ENCODE measurements at places on chromosomes 6 and 20.

DNA sequence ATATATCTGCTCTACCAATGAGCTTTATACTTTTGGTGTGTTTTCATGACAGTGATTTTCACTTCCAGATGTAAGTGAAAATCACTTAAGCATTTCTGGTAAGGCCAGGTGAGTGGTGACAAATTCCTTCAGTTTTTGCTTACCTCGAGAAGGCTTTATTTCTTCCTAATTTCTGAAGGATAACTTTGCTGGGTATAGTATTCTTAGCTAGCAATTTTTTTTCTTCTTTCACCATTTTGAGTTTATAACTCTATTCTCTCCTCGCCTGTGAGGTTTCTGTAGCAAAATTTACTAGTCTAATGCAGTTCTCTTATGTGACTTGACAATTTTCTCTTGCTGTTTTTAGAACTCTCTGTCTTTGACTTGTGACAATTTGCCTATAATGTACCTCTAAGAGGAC, 7.1 kb downstream of the FHL5 start:
- no peak for DNase-seq

DNA sequence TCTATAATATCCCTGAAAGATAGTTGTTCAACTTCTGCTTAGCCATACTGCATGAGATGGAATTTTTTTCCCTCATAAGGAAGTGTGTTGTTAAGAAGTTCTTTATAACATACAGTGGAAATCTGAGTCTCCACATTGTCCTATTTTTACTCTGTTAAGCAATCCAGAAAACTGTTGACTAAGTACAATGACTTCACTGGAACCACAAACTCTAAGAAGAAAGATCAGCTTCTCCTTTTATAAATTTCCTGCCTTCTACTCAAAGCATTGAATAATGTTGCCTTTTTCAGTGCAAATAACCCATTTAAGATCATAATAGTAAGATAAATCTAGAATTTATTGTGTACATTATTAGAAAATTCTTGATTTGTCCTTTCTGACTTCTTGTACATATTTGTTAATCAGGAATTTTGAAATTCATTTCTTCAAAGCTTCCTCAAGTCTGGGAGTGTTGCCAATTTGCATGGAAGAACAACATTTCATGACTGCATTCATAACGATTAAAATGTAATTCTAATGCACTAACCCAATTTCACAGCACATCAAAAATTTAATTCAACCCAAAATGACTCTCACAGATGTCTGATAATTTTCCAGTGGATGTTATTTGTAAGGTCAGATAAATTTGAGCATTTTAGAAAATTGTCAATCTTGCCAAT, 45.6 kb upstream of the ANKEF1 start:
- DNase-seq, result no peak

DNA sequence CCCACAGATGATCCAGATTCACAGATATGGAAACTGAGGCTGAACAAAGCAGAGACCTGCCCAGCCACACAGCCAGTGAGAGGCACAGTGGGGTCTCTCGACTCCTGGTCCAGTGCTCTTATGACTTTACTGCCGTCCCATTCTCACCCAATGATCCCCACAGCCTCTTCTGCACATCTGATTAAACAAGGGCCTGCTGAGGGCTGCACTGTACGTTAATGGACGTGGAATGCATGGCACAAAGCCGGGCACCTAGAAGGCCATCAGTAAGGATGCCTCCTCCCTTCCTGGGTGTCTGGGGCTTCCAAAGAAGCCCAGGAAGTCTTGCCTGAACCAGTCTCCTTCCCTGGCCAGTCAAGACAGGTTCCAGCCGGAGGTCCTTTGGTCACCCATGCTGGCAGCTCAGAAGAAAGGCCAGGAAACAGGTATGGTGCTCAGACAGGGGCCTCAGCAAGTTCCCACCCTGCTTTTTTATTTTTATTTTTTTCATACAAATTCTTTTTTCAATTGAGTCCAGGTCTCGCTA, 3.8 kb downstream of the TFEB start:
- no peak for DNase-seq

GRCh38 chr6:98977671-98978292, 30.0 kb upstream of the FBXL4 start:
- DNase-seq, result no peak

DNA sequence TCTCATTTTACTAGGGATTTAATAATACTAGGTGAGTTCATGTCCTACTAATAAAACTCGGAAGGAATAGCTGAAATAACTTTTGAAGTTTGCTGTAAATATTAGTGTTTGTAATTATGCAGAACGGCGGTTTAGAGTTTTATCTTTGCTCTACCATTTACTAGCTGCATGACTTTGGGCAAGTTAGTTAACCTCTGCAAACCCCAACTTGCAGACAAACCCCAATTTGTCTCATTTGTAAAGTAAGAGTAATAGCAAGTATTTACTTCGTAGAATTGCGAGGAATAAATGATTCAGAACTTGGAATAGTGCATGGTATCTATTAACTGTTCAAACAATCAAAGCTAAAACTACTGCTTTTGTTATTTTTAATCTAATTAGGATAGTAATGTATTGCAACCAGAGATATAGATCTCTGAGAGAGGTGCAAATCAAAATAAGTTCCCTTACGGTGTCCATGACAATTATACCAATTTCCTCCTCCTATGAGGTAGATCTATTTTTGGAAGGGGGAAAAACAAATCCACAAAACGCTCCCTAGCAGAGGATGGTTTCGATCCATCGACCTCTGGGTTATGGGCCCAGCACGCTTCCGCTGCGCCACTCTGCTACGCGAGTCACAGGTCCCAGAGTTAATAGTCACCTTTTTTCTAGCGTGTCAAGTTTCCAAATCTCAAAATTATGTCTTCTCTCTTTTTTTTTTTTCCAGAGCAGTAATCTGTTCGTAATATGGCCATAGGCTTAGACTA, 35.1 kb upstream of the BTN3A2 start:
- peak; percentile 64 for DNase-seq

- DNase-seq, result no peak
These were observed 12.6 kb downstream of the RNF217 start for GRCh38 chr6:124974771-124975377.

DNA sequence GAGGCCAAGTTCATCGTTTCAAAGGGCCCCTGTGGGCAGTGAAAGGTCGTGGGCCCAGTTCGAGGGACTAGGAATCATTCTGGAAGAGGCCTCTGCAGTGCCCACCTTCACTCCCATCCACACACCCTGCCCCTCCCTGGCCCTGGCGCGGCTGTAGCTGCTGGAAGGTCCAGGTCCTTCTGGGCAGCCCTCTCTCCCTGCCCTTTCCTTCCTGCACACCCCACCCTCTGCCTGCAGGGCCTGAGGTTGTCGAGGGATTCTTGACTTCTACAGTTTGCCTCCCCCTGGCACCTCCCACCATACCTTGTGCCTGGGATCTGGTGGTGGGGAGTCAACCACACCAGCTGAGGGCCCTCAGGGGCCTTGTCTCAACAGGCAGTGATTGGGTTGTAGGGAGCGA, 4.5 kb upstream of the MYT1 start:
- DNase-seq, result no peak

DNA sequence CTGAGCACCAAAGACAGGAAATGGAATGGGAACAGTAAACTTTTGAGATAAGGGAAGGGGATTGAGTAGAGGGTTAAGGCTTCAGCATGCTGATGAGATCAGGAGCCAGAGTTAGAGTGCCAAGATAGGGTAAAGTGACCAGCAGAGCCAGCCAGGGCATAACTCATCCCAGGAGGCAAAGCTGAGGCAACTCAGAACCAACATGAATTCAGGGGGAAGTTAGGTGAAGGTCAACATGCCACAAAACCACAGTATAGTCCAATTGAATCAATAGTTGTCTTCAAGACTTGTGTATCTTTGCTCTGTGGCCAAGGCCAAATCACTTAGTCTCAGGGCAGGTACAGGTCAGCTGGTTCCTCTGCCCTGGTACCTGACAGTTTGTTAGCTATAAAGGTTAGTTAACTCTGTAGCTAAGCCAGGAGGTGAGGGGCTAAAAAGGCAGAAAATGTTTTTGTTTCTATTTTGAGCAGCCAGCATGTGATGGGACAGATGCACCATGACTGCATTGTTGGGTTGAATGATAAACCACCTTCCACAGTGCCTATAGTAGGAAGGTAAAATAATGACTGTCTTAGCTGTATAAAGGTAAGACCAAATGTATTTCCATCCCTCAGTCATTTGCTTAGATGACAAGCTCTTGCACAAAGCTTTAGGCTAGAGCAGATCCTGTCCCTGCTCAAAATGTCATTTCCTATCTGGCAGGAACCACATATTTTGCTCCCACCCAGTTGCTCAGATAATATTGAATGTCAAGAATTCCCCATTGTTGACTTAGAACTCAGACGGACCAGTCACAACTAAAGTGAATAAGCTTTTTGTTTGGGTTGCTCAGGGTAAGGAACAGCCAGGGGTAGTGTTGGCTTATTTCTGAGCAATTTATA, 15.8 kb downstream of the RNF8 start:
- no peak for DNase-seq

DNA sequence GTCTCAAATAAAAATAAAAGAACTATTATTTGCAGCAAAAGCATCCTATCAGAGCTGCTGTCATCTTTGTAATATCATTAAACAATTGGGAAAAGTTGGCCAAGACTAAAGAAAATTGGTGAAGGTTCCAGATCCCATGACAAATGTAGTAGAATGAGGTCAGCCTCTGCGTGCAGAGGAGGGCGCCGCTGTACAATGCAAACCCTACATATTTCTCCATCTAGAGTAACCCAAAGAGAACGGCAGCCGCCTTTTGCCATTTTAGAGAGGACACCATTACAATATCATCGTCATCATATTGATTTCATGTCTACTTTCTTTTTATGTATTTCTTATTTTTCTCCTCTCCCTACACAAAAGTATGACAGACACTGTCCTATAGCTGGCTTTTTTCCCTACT, 59.5 kb downstream of the ZMYND8 start:
- no peak for DNase-seq

DNA sequence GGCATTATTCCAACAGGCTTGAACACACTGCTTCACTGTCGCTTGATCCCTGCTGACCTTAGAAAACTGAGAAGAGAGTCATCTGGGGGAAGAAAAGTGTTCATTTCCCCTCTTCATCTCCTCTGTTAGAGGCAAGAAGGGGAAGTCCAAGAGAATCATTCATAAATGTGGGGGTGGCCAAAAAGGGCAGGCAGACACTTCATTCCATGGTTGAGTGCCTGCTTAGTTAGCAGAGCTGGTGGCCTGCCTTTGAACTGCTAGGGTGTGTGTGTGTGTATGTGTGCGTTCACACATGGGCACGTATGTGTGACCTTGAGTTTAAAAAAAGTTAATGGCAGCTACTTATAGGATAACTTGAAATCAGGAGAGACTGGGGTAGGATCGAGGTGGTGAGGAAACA, 39.4 kb upstream of the RFPL4B start:
- DNase-seq, result no peak

GRCh38 chr6:133447924-133448323, 206.8 kb downstream of the EYA4 start:
- DNase-seq, result no peak

- peak; percentile 66 for DNase-seq
These were observed 36.8 kb downstream of the YTHDF1 start for GRCh38 chr20:63178889-63179686.

Data from effector memory CD8-positive, alpha-beta T cell (primary cell).